Thoracic aorta (tissue), 2 donors: ENCODE measurements at places on chromosomes 3 and 15. TPM values are rescaled to one million over a fixed set of nuclear protein-coding genes. Genes with fewer than 3 reads are reported as not detected.

EDEM1 gene
- 30.2 TPM for total RNA-seq

PLA2G4F gene
- 0.27 TPM for total RNA-seq

OXTR gene
- 2.3 TPM for total RNA-seq

DNA sequence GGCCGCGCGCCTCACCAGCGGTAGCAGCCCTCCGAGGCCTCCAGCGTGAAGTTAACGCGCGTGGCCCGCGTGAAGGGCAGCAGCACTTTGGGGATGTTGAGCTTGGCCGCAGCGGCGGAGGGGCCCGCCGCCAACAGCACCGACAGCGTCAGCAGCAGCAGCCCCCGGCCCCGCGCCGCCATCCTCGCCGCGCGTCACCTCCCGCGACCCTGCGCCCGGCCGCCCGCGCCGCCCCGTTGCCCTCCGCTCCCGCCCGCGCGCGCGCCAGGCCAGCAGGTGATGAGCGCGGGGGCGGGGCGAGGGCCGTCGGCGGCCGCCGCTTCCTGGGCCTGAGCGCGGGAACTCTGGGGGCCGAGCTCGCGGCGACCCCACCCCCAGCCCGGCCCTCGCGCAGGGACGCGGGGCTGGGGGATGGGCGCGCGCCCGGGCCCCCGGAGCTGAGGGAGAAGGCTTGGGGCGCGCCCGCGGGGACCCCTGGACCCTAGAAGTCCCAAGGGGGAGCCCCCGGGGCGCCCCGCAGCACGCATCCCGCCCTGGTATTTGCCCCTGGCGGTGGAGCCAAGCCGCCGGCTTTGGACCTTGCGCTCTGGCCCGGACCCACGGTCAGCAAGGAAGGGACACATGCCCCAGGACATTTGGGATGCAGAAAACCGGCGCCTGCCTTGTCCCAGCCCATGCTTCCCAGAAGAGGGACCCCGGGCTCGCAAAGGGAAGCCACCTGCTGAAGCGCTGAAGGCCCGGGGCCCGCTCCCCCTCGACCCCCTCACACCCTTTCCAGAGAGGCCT is at the start of gene NUP210:
Gene NUP210 (minus strand): TSS at position 278 of the 786 bp plus-strand sequence. CDS start 96 bp downstream, at position 182.
- no peak for DNase-seq

DNA sequence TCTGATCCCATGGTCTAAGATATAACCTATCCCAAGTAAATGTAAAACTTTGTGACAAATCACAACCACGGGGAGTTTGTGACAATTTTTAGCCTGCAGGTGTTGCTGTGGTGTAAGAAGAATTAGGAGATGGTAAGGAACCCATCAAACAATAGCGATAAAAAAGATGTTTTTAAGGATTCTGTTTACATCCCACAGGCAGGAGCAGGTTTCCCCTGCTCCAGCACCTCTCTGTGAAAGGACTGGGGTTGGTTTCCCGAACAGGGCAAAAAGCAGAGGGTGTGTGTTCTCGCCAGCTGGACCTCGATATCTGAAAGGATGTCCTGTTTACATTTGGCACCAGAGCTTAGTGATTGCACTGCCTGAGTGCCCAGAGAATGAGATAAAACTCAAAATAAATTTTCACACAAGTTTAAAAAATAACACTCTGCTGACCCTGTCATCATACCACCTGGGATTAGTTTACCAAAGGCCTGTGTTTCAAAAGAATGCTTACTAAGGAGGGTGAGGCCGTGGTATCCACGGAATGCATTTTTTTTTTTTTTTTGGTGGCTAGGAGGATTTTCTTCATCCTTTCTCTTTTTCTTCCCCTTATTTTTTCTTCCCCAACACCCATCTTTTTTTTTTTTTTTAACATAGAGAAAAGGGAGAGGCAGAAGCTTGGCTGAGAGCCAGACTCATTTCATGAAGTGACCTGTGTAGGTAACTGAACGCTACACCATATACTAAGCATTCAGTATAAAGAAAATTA is 151.8 kb upstream of the DPH6 start:
- no peak for DNase-seq

DNA sequence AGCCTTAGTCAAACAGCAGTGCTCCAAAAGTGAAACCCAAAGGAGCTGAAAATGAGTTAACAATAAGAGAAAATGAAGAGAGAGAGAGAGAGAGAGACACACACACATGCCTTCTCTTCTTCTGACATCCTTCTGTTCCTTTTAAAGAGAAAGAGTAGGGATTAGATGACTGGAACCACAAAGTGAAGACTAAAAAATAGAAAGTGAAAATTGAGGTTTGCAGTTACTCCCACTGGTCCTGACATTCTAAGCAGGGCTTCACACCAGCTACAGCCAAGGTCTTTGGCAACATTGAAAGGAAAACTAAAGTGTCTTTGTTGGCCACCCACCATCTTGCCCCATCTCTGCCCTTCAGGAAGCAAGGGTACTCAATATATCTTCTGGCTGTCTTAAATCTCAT is 59.2 kb downstream of the USP50 start:
- no peak for DNase-seq

DNA sequence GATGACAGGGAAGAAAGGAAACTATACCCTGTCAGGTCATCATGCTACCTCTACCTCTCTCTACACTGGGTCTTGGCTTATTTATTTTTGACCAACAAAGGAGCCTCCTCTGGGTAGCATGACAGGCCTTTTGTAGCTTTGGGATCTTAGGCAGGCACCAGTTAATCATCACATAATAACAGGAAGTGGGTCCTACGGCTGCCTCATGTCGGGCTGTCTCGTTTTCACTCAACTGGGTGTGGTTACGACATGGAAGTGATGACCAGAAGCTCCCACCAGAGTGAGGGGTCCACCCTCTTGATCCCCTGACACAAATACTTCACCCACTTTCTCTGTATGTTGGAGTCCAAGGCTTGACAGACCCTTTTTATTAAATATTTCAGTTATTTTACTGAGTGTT is 105.3 kb downstream of the CD47 start:
- no peak for DNase-seq
